Thymus (tissue), 14 donors: ENCODE measurements at places on chromosomes 3 and 15. TPM values are rescaled to one million over a fixed set of nuclear protein-coding genes. Genes with fewer than 3 reads are reported as not detected.

FOXB1 gene
- polyA plus RNA-seq: 0.16 TPM

KNG1 gene
- 0.30 TPM for polyA plus RNA-seq

PPP1R14D gene
- polyA plus RNA-seq: 1.2 TPM

EFCAB12 gene
- 0.37 TPM for polyA plus RNA-seq

DNA sequence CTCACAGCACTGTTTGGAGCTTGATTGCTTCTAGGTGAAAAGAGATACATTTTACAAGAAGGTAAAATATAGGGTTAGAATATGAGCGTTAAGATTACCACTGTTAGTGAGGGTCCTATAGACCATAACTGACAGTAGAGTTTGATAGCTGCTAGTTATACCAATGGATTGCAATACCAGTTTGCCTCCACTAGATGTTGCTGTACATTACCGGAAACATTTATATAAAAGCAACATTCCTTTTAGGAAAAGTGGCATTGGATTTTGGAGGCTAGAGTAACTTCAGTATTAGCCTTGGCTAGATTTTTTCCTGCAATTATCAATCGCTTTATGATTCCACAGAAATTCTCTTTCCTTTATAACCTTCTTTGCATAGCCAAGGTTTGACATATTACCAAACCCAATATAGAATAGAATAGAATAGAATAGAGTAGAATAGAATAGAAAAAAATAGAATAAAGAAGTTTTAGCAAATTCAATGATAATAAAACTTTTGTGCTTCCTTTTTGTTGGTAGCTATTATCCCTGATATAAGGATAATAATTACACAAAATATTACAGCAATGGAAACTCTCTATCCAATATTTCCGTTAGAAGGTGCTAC is 1093.6 kb upstream of the ALCAM start:
- DNase-seq: no peak

DNA sequence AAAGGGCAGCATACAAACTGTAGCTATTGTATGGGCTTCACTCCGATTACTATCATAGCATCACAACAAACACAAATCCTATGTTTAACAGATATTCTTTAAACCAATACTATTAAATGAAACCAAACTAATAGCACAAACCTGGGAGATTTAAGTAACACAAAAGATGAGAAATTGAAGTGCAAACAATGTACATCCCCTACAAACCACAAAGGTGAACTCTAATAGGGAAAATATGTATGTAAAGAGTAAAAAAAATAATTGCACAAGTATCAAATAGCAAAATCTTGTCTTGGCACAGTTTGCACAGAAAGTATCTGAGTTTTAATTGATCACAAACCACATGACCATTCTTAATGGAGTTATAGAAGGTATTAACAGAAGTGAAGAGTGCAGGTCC is 138.5 kb downstream of the CPNE4 start:
- DNase-seq: no peak
